ENCODE measurements at places on chromosomes 7 and 10.
A peak's percentile ranks its signal among the peaks of the same experiment; 100 is the strongest.

DNA sequence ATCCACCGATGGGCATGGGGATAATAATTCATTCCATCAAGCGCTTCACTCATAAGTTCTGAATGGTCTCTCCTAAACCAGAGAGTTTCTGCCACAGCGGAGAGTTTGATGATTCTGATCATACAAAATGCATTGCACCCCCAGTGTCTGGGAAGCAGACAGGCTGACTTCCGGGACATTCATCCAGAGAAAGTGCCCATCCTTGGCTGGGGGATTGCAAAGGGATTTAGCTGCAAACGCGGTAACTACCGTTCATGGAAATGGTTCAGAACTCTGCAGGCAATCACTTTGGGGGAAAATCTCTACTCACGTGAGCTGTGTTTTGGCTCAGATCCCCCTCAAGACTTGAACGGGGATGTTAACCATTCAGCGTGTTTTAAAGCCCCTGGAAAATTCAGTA lies 33.4 kb upstream of the CALN1 start:
- DNase-seq = no peak

DNA sequence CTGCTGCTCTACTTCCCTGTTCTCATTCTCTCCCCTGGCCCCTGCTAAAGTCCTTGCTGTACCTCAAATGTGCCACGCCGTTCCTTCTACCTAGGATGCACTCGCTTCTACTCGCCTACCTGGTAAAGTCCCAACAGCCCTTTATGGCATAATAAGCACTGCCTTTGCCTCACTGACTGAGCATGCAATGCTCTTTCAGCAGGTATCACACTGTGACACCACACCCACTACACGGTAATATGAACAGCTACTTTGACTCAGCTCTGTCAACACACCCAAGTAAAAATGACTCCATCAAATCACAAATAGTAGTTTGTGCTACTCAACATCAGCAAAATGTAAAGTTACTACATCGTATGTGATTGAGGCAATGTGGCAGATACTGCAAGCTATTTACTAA lies 37.6 kb downstream of the FAM204A start:
- DNase-seq = no peak

DNA sequence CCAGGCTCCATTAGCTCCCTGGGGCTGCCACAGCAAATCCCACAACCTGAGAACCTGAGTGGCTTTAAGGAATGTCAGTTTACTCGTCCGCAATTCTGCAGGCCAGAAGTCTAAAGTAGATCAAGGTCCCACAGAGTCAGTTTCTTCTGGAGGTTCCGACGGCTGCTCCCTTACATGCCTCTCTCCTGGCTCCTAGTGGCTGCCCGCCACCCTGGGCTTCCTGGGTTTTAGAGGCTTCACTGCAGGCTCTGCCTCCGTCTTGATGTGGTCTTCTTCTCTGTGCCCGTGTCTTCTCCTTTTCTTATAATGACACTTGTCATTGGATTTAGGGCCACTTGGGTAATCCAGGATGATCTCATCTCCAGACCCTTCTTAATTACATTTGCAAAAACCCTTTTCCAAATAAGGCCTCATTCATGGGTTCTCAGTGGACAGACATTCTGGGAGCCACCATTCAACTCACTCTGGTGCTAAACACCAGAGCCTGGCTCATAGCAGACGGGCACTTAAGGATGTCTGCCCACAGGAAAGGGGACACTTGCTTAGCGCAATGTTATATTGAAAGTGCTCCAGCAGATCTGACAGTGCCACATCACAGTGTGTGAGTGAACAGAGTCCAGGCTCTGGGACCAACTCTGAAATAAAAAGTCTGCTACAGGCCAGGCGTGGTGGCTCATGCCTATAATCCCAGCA lies 77.6 kb downstream of the VWC2 start:
- no peak for DNase-seq

- no peak for DNase-seq
Observed at GRCh38 chr10:59880019-59880717, 26.2 kb downstream of the CCDC6 start.

- DNase-seq = no peak
Observed at GRCh38 chr7:51242881-51243518, 73.6 kb downstream of the COBL start.

DNA sequence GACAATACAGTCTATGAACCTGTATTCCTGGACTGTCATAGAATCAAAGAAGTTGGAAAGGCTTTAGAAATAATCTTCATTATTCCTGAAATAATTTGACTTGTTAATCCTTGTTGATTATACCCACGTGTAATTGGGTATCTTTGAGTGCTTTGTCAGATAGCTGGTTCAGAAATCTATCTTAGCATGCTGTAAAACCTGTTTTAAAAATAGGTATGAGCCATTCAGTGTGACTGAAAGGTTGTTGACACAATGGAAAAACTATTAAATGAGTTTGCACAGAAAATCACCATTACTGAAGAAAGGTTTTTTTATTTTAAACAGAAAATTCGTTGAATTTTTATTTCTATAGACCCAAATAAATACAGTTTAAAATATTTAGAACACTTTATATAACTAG lies 38.7 kb downstream of the PHTF2 start:
- DNase-seq = no peak

DNA sequence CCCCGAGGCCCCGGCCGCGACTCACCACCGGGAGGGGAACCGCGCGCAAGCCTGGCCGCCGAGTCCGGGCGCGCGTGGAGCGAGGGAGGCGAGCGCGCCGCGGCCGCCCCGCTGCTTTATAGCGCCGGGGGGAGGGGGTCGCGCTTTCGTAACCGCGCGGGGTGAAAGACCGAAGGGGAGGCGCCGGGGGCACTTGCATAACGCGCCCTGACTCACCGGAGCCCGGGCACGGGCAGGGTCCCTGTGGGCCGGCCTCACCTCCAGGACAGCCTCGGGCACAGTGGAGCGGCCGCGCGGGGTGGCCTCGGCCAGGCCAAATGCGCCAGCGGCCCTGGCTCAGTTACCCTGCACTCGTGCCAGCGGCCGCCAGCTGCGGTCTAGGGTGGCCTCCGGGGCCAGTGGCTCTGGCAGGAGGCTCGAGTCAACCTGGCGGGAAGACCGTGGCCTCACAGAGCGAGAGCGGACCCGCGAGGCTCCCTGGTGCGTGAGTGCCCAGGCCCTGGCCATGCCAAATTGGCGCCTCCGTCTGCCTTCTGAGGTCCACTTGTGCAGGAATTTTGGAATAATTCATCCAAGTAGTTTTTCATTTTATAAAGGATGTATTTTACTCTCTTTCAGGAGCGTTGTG lies at the start of gene RBP4:
TSS of gene RBP4 (minus strand) at position 90 of the 628 bp plus-strand sequence. CDS start 207 bp downstream, outside the sequence.
- peak; percentile 14 for DNase-seq

DNA sequence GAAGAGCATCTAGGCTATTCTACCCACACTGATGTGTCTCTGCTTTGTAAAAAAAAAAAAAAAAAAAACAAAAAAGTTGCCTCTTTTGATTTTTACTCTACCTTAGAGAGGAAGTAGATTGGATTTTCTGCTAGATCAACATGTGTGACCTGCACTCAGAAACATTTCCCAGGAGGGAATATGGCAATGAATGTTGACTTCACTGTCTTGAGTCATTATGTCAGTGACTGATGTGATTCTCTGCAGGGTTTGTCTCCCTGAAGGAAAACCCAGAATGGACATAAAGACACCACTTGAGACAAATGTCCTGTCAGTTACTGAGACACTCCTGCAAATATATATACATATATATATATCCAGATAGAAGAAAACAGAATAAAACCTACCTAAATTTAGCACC lies 370.3 kb downstream of the BMPER start:
- no peak for DNase-seq

DNA sequence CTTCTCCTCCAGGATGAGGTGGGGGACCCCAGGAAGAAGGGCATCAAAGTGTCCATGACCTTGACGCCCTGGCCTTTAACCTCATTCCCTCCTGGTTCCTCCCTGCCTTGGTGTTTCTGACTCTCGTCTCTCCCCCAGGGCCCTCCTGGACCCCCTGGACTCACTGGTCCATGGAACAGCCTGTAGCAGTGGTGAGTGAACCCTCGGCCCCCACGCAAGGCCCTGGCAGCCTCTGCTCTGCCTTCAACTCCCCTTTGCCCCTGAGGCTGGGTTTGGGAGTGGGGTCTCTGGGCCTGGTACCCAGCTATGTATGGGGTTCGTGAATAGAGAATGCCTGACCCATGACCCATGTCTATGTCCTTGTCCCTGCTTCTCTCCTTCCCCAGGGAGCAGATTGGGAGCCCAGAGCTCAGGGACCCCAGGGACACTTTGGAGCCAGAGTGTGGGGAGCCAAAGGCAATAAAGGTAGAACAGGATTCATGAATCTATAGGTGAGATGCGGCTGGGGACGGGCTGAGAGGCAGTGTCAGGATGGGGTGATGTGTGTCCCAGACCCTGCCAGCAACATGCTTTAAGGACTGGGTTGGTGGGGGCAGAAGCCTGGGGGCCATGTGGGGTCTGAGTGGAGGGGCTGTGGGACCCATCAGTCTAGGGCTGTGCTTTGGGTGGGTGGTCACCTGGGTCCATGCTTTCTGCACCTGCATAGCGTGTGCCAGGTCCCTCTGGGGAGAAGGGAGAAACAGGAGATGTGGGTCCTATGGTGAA lies 18.4 kb upstream of the VOPP1 start:
- DNase-seq = no peak
